ENCODE measurements at places on chromosomes 4 and X. TPM values are rescaled to one million over a fixed set of nuclear protein-coding genes. Genes with fewer than 3 reads are reported as not detected.
A peak's percentile ranks its signal among the peaks of the same experiment; 100 is the strongest.

DYNLT3 gene
- total RNA-seq, result 9.5 TPM

FRG1 gene
- total RNA-seq, result 58.3 TPM

ETFDH gene
- 13.5 TPM for total RNA-seq

TXK gene
- not detected for total RNA-seq

IRF2 gene
- total RNA-seq, result 15.5 TPM

NOX1 gene
- total RNA-seq, result not detected

GPC3 gene
- total RNA-seq, result 805 TPM

KCTD8 gene
- total RNA-seq, result not detected

SORCS2 gene
- total RNA-seq, result 1.0 TPM

SLITRK2 gene
- not detected for total RNA-seq

ADH7 gene
- not detected for total RNA-seq

TRO gene
- 7.5 TPM for total RNA-seq

UGT2B15 gene
- total RNA-seq, result not detected

PNMA6F gene
- not detected for total RNA-seq

CLGN gene
- 17.0 TPM for total RNA-seq

NXF2 gene
- total RNA-seq, result not detected

TMEM144 gene
- 10.5 TPM for total RNA-seq

SPRY1 gene
- total RNA-seq, result 22.5 TPM

MAGEE2 gene
- not detected for total RNA-seq

GRCh38 chr4:66000510-66001117 is 330.3 kb upstream of the EPHA5 start:
- DNase-seq, result no peak

DNA sequence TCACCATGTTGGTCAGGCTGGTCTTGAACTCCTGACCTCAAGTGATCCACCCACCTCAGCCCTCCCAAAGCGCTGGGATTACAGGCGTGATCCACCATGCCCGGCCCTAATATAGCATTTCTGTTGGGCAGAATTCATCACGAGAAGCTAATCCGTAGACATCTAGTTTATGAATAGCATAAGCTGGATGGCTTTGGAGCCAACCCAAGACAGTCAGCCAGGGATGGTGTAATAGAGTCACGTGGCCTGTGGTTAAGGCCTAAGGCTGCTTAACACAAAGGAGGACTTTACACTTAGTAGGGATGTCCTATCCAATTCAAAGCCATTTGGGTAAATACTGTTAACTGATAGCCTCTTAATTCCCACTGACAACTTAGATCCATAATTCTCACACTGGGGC is 173.6 kb downstream of the RAP1GDS1 start:
- no peak for DNase-seq

GRCh38 chrX:10612215-10612614 is 8.2 kb downstream of the MID1 start:
- no peak for DNase-seq

- no peak for DNase-seq
Measured at GRCh38 chr4:31678356-31678755, 958.2 kb downstream of the PCDH7 start.

DNA sequence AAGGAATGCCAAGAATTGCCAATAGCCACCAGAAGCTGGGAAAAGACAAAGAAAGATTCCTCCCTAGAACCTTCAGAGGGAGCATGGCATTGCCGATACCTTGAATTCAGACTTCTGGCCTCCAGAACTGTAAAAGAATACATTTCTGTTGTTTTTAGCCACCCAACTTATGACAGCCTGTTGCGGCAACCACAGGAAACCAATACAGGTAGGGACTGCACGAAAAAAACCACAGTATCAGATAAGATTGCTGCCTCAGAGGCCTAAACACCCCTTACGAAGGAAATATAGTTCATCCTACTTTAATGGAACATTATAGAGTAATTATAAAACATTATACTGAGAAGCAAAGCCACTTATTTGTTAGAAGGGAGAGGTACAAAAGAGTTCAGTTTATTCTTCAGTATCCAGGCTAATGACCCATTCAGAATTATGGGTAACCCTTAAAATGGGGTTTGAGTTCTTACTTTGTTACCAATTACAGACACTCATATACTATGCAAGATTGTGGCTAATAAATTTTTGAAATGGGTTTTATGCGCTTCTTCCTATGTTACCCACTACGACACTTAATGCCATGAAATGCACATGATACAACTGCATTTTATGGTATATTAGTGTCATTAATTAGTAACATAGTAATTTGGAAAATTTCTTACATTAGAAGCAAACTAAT is 37.4 kb upstream of the SMIM10L2A start:
- no peak for DNase-seq

- DNase-seq, result no peak
Measured at GRCh38 chrX:57445076-57445475, 146.7 kb upstream of the ZXDB start.

- DNase-seq, result peak; percentile 39
Measured at GRCh38 chr4:6192245-6192644, 8.1 kb downstream of the JAKMIP1 start.

DNA sequence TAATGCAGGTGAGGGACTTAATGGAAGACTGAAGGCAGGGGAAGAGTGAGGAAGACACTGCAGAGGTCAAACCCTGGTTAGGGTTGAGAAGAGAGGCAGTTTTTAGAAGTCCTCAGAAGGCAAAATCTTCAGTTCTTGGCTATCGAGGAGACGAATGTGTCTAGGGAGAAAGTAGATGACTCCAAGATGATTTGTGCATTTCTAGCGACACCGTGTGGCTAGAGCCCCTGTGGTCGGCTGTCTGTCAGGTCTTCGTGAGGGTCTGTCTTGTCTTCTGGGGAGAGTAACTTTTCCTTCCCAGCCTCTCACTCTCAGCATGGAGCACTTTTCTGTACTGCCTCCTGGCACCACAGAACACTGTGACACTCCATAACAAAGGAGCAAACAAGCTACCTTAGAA is 458.1 kb downstream of the STIM2 start:
- peak; percentile 22 for DNase-seq

DNA sequence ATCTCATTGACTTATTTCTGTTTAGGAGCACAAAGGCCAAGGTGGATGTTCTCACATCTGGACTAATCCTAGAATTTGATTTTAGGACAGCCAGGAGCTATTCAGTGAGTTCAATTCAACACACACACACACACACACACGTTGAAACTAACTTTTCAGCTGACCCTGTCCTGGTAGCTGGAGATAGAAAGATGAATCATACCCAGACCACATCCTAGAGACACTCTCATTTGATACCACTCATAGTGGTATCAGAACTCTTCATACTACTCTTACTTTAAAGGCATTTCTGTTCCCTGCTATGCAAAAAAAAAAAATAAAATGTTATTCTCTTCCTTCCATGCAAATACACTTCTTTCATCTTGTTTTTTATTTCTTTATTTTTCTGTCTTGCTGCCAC is 36.7 kb downstream of the KLF8 start:
- DNase-seq, result no peak

DNA sequence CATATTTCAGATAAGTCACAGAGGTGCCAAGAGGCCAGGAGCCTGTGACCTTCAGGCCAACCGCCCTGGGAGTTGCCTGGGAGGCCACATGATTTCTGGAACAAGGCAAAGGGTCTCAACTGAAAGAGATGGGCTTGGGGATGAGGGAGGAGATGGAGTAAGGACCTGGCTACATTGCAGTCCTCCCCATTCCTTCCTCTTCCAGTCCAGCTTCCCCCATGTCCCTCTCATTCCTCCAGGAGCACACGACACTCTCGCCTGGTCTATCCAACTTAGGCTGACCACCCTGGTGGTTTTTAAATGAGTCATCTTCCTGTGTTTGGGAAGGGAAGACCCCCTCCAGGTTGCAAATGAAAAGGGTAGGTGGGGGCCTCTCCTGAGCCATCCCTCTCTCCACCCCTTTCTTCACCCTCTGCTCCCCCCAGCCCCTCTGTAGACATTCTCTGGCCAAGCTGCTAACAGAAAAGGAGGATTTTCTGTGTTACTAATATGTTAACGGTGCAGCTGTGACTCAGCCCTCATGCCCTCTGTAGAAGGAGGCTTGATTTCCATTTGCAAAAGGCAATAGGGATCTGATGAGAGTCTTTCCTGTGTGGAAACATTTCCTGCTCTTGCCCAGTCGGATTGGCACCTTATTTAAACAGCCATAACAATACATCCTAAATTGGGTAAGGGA is 79.2 kb downstream of the RTL5 start:
- DNase-seq, result no peak

- DNase-seq, result no peak
Measured at GRCh38 chrX:57607295-57608187, 15.7 kb downstream of the ZXDB start.

DNA sequence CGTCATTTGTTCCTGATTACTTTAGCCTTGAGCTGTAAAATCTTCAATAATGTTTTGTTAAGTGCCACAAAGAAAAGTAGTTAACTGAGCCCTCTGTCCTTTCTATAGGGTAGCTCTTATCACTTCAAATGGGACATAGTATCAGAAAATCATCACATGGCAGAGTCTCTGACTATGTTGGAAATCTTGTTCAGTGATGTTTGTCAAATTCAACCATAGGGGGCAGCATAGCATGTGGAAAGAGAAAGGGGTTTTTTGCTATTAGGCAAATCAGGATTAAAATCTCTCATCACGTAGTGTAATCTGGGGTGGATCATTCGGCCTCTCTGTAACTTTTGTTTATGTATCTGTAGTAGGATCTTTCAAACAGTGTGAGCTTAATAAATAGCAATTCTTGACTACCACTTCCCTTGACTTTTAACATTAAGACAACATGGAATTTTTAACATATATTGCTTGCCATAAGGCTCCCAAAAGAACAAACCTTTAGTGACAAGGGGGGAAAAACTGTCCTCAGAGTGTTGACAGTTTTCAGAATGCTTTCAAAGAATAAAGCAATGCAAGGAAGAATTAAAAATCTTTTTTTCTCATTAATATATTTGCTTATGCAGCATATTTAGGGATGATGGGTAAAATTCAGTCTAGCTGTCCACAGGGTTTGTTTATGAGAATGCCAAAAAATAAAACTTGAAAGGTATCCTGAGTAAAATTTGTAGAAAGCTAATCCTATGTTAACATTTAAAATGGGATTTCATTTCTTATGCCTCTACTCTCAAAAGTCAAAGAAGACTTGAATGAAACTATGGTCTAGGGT is 127.2 kb downstream of the FBXW7 start:
- peak; percentile 37 for DNase-seq

- DNase-seq, result no peak
Measured at GRCh38 chrX:131650637-131651410, 107.0 kb downstream of the OR13H1 start.

DNA sequence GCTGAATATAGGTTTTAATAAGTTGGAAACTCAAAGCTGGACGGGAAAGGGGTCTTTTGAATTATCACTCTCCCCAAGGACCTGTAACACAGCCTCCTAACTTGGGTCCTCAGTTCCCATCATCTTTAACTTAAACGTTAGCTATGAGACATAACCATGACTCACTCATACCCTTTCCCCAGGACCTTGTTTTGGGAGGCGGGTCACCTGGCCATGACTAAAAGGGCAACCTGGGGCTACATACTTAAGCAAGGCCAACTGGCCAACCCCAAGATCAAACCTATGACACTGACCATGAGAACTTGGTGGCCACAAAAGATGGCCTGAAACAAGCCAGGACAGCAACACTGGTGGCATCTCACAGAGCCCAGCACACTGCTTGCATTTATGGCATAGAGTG is 89.0 kb downstream of the SH3KBP1 start:
- no peak for DNase-seq

DNA sequence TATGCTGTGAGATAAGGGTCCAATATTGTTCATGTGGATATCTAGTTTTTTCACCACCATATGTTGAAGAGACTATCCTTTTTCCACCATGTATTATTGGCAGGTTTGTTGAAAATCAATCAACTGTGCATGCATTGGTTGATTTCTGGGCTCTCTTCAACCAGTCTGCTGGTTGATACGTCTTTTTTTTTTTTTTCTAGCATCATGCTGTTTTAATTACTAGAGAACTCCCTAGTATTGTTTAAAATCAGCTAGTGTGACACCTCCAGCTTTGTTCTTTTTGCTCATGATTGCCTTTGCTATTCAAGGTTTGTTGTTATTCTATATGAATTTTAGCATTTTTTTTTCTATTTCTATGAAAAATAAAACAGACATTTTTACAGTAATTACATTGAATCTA is 123.9 kb downstream of the SLC7A11 start:
- no peak for DNase-seq

GRCh38 chr4:52550186-52550585 is 108.9 kb downstream of the USP46 start:
- no peak for DNase-seq

- no peak for DNase-seq
Measured at GRCh38 chrX:133213117-133213516, 5.0 kb downstream of the TFDP3 start.

DNA sequence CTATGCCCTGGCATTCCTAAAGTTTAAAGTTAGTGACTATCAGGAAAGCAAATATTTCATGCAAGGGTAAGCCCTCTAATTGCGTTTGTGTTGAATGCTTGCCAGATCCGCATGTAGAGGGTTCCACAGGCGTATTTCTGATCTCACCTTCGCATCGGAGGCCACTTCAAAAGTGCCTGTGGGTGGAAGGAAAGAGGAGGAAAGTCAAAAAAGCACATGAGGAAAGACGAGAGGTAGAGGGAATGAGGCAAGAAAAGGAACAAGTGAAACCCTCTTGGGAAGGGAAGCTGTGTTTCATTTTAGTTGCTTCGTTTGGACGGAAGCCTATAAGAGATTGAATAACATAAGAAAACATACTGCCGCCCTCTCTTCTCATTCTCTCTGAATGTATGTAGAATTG is 628.8 kb downstream of the SPRY1 start:
- DNase-seq, result no peak

- DNase-seq, result no peak
Measured at GRCh38 chr4:141348125-141348524, 127.4 kb downstream of the ZNF330 start.

GRCh38 chr4:140637836-140638235 is 69.1 kb upstream of the UCP1 start:
- peak; percentile 59 for DNase-seq

GRCh38 chr4:78464265-78464664 is 87.3 kb upstream of the ANXA3 start:
- no peak for DNase-seq

- peak; percentile 29 for DNase-seq
Measured at GRCh38 chr4:17817027-17817426, 6.2 kb downstream of the NCAPG start.

GRCh38 chr4:8775751-8776355 is 95.8 kb downstream of the HMX1 start:
- no peak for DNase-seq

- no peak for DNase-seq
Measured at GRCh38 chr4:7172946-7173345, 19.4 kb upstream of the SORCS2 start.

Data from HepG2 (cell line).